Fibroblast of upper back skin (primary cell): ENCODE measurements at places on chromosomes 5 and 9.
A peak's percentile ranks its signal among the peaks of the same experiment; 100 is the strongest.

DNA sequence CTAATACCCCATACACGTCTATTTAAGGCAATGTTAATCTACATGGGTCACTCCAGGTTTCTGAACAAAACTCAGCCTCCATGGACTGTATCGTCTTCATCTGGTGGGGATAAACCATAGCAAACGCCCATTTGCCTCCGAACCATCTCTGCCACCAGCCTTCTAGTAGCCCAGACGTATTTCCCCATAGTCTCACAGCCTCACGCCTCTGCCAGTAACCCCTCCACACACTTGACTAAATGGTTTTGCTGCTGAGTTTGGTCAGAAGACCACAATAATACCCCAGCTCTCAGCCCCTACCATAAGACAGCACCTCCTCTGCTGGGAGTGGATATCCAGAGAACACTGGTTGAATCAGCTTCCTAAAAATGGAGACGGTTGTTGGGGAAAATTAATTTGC is 8.7 kb downstream of the ERAP2 start:
- DNase-seq: no peak

DNA sequence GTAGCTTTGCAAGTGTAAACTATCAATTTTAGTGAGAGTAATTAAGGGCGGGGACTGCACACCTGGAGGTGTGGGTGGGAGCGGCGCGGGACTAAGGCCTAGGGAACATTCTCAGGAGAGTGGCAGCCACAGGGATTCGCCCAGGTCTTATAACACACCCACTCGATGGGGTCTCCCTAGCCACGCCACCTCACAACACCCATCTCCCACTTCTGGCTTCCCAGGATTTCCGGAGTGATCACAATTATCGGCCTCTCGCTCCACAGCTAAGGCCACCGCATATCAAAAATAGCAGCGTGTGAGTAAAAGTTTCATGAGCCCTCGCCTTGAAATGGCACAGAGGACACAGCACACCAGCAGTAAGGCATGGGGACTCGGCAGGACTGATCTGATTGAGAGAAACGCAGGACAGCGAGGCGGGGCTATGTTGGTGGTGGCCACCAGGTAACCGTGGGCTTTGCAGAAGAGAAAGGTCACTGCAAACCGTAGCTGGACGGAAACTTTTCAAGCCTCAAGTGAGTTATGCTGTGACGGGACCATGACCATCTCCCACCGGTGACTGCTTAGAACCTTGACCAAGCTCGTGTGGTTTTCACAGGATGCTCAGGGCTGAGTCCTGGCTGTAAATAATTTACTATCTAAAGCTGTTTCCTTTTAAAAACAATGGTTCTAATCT is 1.1 kb upstream of the LPAR1 start:
- DNase-seq: no peak

- DNase-seq: no peak
Measured at GRCh38 chr9:128728298-128728697, 4.4 kb upstream of the ZDHHC12 start.

DNA sequence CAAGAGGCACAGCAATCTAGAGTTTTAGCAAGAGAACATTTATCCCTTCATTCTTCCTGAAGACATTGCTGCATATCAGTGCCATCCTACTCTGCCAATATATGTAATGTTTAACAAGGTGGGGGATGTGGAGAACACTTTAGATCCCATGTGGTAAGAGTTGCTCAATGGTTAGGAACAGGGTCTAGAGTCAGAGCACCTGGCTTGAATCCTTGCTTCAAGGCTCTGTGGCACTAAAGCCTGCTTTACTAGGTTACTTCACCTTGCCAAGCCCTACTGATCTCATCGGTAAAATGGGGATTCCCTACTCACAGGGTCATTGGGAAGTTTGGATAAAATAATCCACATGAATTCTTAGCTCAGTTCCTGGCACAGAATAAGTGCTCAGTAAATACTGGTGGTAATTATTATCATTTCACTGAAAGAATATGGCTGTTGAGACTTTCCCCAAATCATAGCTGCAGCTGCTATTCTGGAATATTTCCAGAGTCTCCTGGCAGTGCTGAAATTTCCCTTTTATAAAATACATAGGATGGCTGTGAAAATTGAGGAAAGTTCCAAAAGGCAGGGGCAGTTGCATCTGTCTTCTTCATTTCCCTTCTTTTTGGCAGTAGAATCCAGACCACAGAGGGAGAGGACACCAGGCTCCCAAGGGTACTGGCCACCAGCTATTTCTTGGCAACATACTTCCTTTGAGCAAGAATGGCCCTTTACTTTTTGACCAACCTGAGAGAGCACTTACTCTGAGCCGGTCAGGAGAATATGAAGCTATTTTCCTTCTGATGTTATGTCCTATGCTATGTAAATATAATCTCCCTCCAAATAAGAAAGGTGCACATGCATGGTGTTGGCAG is 142.8 kb downstream of the PALM2AKAP2 start:
- DNase-seq: no peak

DNA sequence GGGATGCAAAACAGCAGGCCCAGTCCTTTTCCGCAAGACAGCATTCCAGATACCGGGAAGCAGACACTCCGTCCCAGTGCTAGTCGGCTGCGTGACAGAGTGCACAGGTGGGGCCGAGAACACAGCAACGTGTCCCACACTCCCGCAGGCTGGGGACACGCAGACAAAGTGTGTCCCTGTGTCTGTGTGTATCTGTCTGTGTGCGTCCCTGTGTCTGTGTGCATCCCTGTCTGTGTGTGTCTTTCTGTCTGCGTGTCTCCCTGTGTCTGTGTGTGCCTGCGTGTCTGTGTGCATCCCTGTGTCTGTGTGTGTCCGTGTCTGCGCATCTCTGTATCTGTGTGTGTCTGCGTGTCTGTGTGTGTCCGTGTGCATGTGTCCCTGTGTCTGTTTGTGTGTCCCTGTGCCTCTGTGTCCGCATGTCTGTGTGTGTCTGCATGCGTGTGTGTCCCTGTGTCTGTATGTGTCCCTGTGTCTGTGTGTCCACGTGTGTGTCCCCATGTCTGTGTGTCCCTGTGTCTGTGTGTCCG is 137.0 kb downstream of the MRPL36 start:
- no peak for DNase-seq

GRCh38 chr9:115746496-115746895 is 407.1 kb upstream of the PAPPA start:
- DNase-seq: peak; percentile 88

- DNase-seq: peak; percentile 67
Measured at GRCh38 chr5:111779922-111780292, 22.9 kb upstream of the NREP start.

DNA sequence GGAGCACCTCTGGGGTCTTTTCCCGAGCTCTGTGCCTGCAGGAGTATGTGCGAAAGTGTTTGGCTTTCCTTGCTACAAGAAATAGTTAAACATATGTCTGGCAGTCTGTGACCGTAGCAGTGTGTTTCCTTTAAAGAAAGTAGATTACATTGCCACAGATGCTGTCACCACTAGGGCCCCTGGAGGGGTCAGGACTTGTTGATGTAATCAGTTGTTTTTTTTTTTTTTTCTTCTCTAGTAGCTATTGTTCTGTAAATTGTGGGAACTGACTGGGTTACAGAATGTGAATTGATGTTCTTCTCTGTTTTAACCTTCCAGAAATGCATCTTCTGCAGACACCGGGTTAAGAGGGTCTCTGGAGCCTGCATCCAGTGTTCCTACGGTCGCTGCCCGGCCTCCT is 345.6 kb downstream of the KDM4C start:
- no peak for DNase-seq

GRCh38 chr5:135718151-135718550 is 116.3 kb upstream of the SLC25A48 start:
- peak; percentile 69 for DNase-seq

- peak; percentile 14 for DNase-seq
Measured at GRCh38 chr9:129996161-129996830, 46.7 kb downstream of the FNBP1 start.

DNA sequence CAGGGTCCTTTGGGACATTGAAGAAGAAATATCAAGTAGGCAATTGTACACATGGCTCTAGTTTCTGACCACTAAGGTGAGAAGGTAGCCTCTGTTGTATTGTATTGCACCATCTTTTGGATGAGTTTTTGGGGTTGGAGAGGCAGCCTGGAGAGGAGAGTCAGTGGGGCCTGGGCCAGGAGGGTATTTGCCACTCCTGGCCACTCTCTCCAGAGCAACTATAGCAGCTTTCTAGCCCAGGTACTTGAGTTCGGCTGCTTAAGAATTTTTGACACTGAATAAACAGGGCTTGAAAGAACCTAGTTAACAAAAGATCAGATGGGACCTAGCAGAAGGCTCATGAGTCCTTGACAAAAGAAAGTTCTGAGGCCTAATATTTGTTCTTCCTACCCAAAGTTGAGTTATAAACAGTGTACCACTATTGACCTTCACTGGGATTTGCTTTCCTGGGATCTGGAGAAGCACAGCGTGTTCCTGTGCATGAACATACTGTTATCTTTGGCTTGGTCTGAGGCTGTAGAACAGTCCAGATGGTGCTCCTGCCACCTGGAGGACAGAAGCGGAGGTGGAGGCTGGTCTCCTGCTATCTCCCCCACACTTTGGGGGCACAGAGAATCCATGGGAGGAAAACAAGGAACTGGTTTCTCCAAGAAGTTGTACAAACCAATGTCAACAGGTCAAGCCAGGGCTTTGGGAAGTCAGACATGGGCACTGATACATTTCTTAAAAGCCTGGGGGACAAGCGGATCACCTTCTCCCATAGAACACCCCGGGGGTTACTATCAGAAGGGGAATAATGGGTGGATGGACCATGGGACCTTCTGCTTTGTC is 110.4 kb upstream of the LIFR start:
- DNase-seq: peak; percentile 46

- DNase-seq: no peak
Measured at GRCh38 chr5:38782180-38782835, 63.5 kb upstream of the OSMR start.

DNA sequence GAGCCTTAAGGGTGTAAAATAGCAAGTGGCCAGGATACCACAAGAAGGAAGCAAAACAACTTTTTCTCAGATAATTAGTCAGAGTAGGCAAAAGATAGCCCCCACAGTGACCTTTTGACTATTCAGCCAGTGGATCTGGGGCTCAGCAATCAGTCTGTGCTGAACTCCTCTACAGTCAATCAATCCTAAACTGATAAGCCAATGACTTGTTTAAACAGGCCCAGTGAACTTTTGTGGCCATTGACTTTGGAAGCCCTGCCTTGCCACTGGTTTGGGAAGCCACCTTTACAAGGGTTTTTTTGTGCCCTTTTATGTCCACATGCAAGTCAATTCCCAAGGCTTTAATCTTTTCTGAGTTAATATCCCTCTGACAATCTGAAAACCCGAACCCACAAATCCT is 1565.0 kb upstream of the WWC1 start:
- DNase-seq: no peak

DNA sequence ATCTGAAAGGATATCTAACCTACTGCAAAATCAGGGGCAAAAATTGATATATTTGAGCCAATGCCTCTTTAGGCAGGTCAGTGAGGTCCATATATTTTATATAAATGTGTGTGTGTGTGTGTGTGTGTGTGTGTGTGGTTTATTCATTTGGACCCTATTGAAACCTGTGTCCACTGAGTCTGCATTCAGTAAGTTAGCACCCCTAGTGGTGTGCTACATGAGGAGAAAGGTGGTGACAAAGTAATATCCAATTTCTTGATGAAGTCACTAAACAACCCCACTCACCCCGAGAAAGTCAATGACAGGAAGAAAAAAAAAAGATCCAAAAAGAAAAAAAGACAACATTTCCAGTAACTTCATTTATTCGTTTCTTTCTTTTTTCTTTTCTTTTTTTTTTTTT is 4.1 kb downstream of the FBXW11 start:
- DNase-seq: no peak

- DNase-seq: no peak
Measured at GRCh38 chr5:14147210-14147609, 4.1 kb downstream of the TRIO start.

DNA sequence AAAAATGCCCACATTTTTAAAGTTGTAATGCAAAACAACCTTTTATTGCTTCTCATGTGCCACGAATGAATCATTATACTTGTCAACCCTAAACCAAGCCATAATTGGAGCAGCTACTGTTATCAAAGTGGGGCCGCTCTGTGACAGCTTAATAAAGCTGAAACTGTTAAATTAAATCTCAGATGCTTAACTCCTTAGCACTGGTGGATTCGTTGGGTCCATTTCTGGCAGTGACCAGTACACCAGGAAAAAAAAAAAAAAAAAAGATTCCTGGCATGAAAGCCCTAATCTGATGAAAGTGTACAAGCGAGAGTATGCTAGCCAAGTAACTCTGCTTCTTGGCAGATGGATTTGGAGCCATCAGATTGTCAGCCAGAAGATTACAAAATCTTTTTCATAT is 164.8 kb downstream of the ZSWIM6 start:
- DNase-seq: no peak

- DNase-seq: no peak
Measured at GRCh38 chr5:58025809-58026208, 434.1 kb downstream of the PLK2 start.

DNA sequence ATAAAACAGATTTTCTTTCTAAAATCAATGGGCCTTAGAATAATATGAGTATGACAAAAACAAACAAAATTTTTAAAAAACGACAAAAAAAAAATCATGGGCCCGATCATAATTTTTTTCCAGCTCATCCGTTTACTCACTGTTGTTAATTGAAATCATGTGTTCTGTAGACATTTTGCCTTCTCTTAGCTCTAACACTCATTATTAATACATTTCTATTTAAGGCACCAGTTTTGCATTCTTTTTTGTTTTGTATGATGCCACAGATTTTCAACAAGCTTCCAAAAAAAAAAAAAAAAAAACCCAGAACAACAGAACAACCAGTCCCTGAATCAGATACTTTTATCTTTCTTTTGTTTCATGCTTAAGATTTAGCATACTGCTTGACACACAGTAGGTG is 86.4 kb downstream of the PRLR start:
- no peak for DNase-seq

GRCh38 chr5:146744068-146744745 is 134.3 kb downstream of the PPP2R2B start:
- DNase-seq: peak; percentile 67

DNA sequence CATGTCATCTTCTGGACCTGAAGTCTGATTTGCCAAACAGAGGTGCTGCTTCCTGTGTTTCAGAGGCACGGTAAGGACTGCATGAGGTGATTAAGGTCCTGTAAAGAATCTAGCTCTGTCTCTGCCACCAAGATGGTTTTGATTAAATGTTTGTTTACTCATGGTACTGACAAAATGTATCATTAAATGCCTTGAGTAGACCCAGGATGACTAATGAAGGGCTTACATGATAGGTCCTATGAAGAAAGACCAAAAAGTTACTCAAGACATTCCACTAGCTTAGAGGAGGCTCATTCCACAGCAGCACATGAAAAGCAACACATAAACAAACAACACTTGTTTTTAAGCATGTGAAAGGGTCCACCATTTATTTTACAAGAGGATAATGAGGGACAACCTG is 100.9 kb downstream of the BOD1 start:
- DNase-seq: peak; percentile 58

DNA sequence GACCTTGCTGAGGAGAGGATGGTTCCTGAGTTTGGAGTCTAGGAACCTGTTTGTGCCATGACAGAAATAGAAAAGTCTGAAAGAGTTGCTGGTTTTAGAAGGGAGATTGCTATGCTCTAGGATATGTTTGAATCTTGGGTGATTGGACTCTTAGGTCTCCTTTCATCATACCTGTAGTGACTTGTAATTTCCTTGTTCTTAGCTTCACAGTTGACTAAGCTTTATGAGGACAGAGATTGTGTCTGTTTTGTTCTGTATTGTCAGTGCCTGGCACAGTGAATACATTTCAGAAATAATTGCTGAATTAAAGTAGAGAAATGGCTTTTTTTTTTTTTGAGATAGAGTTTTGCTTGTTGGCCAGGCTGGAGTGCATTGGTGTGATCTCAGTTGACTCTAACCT is 31.5 kb downstream of the GAPVD1 start:
- no peak for DNase-seq
